ENCODE measurements at places on chromosomes 2 and 18.

GRCh38 chr18:3760741-3761140, 310.8 kb downstream of the TGIF1 start:
- no peak for DNase-seq

DNA sequence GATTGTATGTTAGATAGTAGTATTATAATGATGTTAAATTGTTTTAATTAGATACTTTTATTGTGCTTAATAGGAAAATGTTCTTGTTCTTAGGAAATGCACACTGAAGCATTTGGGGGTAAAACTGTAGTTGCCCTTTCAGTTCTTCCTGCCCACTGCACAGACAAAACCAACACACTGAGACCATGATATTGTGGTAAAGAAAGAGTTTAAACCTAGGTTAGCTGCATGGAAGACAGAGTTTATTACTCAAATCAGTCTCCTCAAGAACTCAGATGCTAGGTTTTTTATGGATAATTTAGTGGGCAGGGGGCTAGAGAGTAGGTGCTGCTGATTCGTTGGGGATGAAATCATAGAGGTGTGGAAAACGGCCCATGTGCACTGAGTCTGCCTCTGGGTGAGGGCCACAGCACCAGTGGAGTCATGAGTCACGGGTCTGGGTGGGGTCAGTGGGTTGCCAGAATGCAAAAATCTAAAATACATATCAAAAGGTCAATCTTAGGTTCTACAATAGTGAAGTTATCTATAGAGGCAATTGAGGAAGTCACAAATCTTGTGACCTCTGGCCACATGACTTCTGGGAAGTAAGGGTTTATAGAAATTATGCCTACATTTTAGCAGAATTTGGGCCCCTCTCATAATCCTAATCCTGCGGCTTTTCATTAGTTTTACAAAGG, 283.4 kb upstream of the FBXO11 start:
- no peak for DNase-seq

DNA sequence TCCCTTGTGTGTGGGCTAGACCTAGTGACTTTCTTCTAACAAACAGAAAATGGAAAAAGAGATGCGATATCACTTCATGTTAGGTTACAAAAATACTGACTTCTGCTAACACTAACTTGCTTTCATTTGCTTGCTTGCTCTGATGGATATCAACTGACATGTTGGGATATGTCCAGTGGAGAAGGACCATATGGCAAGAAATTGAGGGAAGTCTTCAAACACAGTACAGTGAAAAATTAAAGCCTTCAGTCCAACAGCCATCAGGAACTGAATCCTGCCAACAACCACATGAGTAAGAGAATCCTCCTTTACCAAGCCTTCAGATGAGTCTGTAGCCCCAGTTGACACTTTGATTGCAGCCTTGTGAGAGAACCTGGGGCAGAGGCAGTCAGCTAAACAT, 143.9 kb downstream of the MAIP1 start:
- DNase-seq = no peak

- no peak for DNase-seq
Measured at GRCh38 chr2:143575340-143575739, 446.1 kb downstream of the ARHGAP15 start.

DNA sequence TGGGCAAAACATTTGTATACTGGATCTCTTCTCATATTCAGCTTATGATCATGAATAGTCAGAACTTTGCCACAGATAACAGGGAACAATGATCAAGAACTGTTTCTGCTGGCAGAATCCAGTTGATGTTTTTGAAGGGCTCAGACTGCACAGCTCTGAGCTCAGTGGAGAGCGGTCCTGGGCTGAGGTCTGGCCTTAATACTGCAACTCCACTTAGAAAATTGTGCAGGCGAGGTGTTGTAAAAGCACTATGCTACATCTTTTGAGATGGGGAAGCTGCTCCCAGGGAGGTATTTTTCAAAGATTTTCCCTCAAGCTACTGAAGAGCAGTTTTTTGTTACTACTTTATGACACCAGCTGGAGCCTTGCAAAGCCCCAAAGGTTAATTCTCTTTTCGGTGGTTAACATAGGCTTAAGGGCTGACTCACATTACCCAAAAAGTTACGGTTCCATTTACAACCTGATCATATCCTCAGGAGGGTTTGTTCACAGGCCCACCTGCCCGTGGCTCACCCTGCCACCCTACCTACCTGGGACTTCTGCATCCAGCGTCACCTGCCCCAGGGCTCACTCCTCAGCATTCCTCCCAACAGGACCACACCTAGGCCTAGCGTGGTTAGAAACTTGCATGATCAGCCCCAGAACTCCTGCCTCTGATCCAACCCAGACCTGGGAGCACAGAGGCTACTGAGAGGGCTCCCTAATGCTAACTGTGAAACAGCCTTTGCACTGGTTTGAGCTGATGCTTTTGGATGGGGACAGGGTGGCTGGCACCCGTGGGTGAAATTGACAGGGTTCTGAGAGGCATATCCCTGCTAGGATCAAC, 114.4 kb downstream of the NCK2 start:
- DNase-seq = no peak

DNA sequence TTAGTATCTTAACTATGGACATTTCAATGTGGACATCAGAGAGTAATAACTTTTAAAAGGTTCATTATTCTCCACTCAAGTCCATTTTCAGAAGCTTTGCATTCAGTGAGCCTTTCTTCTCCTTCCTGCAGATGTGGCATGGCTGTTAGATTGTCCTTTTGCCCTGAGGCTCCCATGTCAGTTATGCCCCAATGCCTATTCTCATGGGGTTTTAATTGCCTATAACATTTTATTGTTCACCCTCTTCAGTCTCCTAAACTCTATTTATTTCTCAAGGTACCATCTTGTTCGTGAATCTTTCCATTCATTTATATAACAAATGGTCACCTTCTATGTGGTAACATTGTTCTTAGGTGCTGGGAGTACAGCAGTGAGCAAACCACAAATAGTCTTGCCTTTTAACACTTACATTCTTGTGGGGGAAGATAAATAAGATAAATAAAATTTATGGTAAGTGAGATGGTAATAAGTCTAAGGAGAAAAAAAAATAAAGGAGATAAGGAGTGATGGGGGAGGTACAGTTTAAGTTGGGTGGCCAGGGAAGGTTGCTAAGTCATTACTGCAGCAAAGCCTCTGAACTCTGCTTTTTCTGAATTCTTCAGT, 277.9 kb upstream of the SIX3 start:
- no peak for DNase-seq

- no peak for DNase-seq
Measured at GRCh38 chr2:26432363-26432762, 30.6 kb downstream of the DRC1 start.

DNA sequence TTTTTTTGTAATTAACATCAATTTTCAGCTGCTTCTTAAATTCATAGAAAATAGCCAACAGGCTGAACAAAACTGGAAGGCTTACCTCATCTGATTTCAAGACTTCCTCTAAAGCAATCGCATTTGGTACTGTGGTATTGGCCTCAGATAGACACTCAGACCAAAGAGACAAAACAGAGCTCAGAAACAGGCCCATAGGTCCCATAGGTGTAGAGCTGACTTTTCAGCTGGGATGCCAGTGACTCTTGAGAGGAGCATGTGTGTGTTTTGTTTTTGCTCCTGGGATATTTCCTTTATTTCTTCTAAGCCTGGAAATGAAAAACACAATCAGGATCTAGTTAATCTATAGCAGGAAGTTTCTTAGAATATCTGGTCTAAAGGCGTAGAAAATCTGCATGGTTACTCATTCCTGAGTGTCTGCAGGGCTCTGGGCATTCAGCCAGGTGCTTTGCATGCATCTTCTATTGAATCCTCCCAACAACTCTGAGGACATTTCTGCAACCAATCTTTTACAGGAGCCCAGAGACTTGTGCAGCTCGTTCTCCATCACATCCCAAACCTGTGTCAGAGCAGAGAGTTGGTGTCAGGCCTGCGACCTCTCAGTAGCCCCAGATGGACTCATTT, 190.8 kb downstream of the RTP5 start:
- no peak for DNase-seq

- DNase-seq = no peak
Measured at GRCh38 chr2:102925003-102925402, 163.2 kb downstream of the TMEM182 start.
